Putamen (tissue), 1 donor: ENCODE measurements at places on chromosomes 12 and 14.

GRCh38 chr12:25644979-25645378 is 91.9 kb upstream of the LMNTD1 start:
- no peak for DNase-seq

DNA sequence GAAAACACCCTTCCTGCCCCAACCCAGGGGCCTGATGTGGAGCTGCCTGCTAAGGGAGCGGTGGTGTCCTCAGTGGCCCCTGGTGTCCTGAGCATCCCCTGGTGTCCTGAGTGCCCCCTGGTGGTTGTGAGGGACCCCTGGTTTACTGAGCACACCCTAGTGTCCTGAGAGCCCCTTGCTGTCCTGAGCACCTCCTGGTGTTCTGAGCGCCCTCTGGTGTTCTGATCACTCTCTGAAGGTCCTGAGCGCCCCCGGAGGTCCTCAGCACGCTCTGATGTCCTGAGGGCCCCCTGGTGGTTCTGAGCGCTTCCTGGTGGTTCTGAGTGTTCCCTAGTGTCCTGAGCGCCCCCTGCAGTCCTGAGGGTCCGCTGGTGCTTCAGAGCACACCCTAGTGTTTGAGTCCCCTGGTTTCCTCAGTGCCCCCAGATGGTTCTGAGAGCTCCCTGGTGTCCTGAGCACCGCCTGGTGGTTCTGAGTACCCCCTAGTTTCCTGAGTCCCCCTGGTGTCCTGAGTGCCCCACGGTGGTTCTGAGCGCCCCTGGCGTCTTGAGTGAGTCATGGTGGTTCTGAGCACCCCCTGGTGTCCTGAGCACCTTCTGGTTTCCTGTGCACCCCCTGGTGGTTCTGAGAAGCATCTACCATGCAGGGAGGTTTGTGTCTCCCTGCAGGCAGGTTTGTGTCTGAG is 1004.2 kb downstream of the TMEM121 start:
- DNase-seq: no peak

DNA sequence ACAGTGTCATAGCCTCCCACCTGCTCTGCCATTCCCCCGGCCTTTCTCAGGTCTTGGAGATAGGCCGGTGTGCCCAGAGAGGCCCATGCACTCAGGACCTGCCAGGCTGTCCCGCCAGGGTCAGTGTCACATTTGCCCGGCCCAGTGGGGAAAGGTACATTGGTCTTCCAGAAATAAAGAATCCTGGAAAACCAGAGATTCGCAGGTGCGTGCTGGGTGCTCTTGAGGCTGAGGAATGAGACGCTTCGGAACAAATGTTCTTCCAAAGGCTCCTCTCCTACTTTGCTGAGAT is 205.8 kb upstream of the RTL1 start:
- DNase-seq: no peak

GRCh38 chr14:35959835-35960234 is 133.7 kb downstream of the BRMS1L start:
- peak; percentile 69 for DNase-seq

GRCh38 chr12:107115119-107115518 is 21.8 kb upstream of the CRY1 start:
- DNase-seq: no peak

GRCh38 chr12:116368196-116369194 is 91.0 kb upstream of the MED13L start:
- no peak for DNase-seq

DNA sequence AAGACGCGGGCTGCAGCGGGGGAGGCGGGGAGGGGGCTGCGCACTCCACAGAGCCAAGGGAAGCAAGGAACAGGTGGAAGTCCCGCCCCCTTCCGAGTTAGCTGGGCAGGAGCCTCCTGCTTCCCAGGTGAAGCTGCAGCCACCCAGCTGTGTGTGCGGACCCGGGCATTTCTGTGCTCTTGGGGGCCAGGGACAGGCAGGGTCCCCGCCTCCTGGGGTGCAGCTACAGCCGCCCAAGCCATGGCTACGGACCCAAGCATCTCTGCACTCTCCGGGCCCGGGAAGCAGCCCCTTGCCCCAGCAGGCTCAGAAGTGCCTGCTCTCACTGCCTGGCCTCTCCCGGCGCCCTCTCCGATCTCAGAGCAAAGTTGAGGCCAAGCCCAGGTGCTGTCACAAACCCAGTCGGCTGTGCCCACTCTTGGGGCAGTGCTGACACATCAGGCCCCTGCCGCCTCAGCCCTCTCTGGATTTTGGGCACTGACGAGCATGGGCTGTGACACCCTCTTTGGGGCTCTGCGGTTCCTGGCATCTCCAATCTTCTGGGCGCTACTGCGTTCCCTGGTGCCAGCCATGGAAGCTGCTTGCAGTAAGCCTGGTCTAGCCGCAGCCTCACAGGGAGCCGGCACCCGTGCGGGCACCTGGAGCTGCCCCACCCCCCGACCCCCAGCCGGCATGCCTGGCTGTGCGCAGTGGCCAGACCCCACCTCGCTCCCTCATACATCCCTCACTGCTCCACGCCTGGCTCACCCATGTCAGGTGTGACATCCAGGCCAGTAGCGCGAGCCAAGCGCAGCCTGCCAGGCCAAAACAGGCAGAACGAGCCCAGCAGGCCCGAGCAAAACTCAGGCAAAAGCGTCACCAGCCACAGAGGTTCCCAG is 8.5 kb upstream of the MGAT4C start:
- no peak for DNase-seq

- DNase-seq: no peak
Measured at GRCh38 chr12:15984097-15984800, 73.1 kb downstream of the DERA start.

DNA sequence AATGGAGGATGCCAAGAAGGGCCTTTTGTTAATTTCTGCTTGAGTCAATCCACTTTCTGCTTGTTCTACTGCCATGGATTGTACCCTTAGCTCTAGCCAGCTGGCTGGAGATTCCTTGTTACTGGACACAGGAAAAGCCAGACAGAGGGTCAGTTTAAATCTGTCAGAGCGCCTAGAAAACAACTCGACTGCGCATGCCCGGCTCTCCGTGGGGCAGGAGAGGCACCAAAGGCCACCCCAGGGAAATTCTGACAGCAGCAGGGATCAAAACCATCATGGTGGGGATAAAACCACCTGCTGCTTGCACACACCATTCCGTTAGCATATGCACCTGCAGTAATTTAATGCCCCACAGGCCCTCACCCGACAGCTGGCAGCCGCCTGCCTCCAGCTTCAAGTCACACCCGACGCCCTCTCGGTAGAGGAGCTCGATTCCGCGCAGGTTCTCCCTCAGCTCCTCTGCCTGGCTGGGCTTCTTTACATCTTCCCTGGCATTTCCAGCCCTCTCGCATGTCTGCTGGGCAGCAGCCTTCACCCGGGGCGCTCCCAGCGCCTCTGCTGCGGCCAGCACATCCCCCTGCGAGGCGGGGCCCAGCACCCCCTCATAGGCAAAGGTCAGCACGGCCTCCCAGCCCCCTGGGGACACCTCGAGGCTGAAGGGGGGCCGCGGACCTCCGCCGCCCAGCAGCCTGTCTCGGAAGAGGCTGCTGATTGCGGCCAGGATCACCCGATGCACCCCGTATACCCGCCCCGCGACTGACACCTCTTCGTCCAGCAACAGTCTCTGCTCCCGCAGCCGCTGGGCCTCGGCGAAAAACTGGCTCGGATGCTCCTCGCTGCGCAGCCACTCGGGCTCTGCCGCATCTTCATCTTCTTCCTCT is 1.0 kb downstream of the KLHL33 start:
- DNase-seq: peak; percentile 83

GRCh38 chr12:9649532-9649940 is 20.0 kb upstream of the CLEC2D start:
- DNase-seq: no peak

DNA sequence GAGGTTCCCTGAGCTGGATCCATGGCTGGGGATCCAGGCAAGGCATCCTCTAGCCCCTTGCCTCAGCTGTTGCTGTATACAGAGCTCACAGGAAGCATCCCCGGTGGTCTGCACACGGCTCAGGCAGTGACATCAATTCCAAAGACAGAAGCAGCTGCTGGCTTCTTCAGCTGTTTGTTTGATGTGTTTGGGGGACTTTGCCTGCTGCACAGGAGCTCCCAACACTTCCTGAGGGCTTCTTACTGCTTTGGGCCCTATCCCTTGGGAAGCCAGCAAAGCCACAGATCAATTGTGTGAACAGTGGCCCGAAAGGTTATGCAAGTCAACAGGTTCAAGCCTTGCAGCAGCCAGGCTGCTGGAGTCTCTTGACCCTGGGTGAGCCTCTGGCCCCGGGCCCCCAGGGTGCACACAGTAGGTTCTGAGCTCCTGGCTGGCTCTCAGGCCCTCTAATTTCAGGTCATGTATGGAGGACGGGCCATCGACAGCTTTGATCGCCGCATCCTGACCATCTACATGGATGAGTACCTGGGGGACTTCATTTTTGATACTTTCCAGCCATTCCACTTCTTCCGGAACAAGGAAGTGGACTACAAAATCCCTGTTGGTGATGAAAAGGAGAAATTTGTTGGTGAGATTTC is 42.6 kb downstream of the CCDC92 start:
- no peak for DNase-seq

- DNase-seq: no peak
Measured at GRCh38 chr12:46065412-46066166, 75.2 kb upstream of the SCAF11 start.

DNA sequence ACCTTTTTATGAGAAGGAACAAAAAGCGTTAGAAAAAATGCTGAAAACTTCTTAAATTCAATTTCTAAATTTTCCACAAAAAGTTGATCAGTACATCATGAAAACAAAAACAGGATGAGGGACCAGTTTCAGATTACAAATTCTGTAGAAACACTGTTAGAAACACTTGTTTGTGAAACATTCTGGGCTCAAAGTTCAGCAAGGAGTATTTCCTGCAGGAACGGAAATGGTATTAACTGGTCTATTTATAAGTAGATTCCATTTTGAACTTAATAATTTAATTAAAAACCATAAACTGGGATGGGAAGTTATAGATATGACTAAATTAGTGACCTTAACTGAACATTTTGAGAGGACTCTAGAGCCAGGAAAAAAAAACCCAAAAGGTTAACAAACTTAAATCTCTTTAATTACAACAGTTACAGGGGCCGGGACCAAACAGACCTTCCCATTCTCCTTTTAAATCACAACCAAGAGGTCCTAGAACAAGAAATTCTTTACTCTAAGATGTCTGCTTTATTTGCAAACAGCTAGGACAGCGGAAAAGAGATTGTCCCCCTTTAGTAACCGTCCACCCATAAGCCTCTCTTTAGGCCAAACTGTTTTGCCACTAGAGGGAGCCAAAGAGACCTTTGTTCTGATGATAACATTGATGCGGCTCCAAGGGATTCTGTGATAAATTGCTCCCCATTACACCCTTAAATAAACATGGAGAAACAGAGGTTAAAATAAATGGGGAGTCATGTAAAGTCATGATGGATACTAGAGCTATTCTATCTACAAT is 69.0 kb upstream of the RERGL start:
- DNase-seq: no peak

DNA sequence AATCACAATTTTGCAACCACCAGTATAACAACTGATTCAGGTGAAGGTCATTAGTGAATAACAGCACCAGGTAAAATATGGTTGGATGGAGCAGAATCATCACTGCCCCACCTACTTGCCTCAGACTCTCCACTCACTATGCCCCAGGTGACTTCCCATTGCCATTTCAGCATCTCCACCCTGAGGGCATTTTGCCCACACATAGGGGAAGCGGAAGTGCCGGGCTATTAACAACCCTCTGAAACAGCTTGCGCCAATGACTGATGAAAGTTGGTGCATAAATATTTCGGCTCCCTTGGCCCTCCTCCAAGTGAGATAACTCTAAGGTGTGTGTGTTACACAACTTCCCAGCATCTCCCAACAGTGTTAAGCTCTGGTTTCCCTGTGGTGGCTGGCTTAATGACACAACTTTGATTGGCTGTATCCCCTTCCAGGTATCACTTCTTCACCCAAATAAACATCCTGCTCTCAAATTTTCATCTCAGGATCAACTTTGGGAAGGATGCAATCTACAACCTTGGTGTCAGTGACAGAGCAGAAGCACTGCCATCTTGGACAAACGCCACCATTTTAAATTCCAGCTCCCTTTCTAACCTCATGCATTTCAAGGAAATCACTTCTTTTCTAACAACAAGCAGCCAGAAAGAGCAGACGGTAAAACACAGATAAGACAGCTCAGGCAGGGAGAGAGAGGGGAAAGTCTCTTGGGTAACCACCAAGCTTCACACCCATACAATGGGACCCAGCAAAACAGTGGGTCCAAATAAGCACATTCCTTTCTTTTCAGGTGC is 73.6 kb upstream of the PPP2R5C start:
- DNase-seq: no peak

GRCh38 chr12:93698307-93699092 is 21.3 kb downstream of the CRADD start:
- DNase-seq: no peak

- no peak for DNase-seq
Measured at GRCh38 chr12:30863839-30864238, 62.7 kb upstream of the TSPAN11 start.

GRCh38 chr12:75961878-75962277 is 69.7 kb downstream of the PHLDA1 start:
- no peak for DNase-seq

DNA sequence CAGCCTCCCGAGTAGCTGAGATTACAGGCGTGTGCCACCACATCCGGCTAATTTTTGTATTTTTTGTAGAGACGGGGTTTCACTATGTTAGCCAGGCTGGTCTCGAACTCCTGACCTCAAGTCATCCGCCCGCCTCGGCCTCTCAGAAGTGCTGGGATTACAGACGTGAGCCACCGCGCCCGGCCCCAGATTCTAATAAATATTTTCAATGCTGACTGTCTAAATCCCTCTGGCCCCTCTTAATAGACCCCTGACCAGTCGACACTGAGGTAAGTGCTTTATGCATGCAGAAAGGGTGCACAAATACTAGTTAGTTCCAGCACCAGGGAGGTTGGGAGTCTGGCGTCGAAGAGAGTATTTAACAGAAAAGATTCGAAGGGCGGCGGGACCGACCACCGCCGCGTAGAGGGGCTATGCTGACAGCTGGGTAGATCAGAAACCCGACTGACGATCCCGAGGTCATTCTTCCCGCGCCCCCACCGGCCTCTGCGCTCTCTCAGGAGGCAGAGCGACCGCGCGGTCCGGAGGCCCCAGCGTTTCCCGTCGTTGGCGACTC is 1.1 kb upstream of the SPATS2 start:
- DNase-seq: no peak

- DNase-seq: no peak
Measured at GRCh38 chr12:10385166-10385613, 4.7 kb downstream of the KLRK1 start.

DNA sequence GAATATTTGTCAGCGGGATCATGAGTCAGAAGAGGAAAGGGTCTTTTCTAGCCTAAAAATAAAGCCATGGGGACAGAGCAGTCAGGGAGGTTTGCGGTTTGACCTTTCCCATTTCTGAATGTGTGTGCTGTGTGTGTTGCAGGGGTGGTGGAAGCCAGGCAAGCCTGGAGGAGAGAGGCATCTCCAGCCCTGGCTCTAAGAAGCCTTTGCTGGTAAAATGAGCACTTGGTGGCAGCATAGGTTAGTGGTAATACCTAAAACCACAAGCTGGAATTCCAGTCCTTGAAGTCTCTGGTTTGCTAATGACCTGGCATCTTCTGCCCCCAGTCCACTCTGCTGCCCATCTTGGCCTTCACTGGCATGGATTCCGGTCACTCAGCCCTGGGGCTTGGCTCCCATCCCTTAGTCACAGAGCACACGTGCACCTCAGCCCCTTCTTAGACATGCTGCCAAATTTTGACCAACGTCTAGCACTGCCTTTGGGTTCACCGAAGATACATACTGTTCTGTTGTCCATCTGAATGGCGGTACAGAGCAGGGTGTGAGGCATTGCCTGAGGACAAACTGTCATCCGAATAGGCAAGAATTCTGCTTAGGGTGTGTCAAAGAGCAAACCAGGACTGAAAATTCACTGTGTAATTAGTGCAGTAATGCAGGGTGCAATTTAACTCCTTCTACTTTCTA is 52.7 kb downstream of the KCNA5 start:
- no peak for DNase-seq
